ENCODE measurements at places on chromosomes 6 and 20.

DNA sequence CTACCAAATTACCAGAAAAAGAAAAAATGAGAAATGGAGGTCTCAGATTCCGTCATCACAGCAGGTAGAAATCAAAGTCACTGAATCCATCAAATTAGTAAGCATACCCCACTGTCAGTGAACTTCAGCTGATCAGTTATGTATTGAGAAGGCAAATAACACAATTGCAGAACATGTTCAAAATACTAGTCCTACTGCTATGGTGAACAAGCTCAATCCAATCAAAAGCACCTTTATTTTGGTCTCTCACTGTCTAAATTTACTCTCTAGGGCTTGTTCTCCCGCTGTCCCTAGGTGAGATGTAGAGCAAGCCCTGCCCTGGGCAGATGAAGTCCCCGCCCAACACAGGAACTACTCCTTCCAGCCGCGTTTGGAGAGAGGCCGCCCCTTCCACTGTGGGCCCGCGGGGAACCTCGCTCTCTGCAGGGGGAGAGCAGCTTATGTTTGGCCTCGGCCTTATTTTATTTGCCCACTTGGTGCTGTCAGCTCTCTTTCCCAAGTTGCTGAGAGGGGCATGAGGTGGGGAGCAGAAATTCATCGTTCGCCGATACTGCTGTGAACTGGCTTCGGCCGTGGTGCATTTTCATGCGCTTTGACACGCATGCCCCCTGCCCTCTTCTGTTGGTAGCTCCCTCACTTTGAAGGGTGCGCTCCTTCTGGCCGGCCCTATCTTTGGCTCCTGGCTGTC lies 14.3 kb upstream of the MAP1LC3A start:
- DNase-seq, result no peak

DNA sequence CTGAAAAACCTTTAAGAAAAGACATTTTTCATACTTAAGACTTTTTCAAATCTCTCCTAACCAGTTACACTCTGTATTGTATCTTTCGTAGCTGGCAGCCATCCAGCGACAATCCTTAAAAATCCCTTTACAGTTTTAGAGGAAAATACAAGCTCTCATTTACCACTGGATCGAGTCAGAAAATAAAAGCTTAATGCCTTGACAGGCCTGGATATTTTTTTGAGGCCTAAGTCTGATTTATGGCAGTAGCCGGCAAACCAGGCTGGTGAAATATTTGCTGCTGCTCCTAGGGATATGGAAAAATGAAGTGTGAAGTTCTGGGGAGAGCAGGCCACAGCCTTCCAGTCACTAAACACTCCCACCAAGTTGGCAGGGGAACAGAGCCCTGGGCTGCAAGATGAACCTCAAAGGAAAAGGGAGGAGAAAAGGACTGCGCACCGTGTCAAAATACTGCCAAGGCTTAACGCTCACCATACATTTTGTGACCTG lies 213.0 kb upstream of the SUPT3H start:
- DNase-seq, result no peak

DNA sequence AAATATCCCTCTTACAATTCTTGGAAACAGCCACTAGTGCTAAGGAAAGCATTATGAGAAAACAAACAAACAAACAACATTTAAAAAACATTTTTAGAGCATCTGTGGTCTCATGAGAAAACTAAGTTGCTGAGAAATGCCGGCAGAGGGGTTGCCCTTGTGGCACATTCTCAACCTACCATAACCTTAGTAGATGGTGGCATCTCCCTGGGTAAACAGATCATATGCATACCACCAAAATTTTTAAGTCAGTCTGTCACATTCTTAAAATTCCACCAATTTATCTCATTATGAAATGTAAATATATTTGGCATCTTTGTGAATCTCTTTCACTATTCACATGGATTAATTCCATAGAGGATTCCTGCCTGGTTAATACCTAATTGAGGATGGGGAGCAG lies 575.7 kb upstream of the MARCKS start:
- no peak for DNase-seq

GRCh38 chr6:118295336-118295735 lies 252.8 kb upstream of the PLN start:
- DNase-seq, result no peak

DNA sequence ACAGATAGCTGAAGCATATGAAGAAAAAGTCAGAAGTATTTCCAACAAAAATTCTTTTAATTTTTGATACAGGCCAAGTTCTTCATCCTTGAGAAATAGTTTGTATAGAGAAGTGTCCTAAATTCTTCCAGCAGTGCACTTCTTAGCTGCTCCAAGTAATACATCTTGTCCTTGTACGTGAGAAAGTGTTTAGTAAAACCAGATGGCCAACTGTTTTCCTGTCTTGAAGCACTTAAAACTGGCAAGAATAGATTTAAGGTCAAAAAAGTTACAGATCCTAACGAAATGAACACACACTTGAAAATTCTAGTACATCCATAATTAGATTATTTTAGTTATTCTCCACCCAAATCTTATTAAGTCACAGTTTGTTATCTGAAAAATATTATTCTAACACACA lies 52.2 kb upstream of the HSF2 start:
- no peak for DNase-seq

- DNase-seq, result no peak
Observed at GRCh38 chr20:57849121-57849520, 139.3 kb upstream of the PMEPA1 start.

GRCh38 chr6:97437087-97437486 lies 154.1 kb upstream of the MMS22L start:
- no peak for DNase-seq

- DNase-seq, result no peak
Observed at GRCh38 chr6:39808964-39809363, 16.8 kb downstream of the DAAM2 start.
